ENCODE measurements at places on chromosomes 16 and 17. TPM values are rescaled to one million over a fixed set of nuclear protein-coding genes. Genes with fewer than 3 reads are reported as not detected.

CDH1 gene
- not detected for total RNA-seq

CDK12 gene
- 55.1 TPM for total RNA-seq

ATP2A3 gene
- 1.7 TPM for total RNA-seq

TEX14 gene
- 0.08 TPM for total RNA-seq

YPEL2 gene
- 52.1 TPM for total RNA-seq

- H3K4me1 ChIP-seq = peaks cover 29% of the 10 kb centered on the region
- no peak overlapping the region for H3K4me3 ChIP-seq
- no peak for DNase-seq
Observed at GRCh38 chr16:23423496-23424049, 29.4 kb downstream of the COG7 start.

GRCh38 chr16:24883714-24884151, 38.0 kb downstream of the SLC5A11 start:
- peaks cover 15% of the 10 kb centered on the region for H3K27me3 ChIP-seq
- no peak for DNase-seq
- no peaks in the 10 kb centered on the region for H3K36me3 ChIP-seq
- no peak overlapping the region for H3K27ac ChIP-seq

DNA sequence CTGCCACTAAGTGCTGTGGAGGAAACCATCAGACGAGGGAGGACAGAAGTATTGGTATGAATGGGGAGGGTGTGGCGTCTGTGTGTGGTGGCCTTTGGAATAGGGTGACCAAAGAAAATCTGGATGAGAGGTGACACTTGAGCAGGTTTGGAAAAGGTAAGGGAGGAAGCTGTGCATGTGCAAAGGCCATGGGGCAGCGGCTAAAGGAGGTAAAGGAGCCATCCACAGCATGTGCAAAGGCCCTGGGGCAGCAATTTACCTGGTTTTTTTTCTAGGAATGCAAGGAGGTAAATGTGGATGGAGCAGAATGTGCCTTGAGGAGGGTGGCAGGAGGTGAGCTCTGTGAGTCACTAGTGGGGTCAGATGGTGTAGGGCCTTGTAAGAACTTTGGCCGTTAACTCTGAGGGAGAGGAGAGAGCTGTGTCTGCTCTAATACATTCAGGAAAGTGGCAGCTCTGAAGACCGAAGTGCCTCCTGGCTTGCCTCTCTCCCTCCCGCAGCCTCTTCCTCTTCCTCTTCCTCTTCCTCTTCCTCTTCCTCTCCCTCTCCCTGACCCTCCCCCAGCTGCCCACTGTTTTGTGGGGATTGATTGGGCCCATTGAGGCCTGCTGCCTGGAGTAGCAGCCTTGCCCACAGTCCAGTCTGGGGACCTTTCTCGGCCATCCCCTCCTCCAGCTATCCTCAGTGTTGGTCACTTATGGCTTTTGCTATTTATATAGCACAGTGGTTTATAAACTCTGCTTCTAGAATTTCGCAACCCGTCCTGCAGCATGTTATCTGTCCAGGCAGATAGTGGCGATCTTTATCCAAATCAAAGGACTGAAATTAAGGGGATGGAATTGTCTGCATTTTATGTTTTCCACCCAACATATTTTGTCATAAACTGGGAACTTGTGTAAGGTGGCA, 38.7 kb downstream of the CMIP start:
- no peaks in the 10 kb centered on the region for H3K27me3 ChIP-seq
- H3K4me3 ChIP-seq = no peak overlapping the region
- peaks cover 2% of the 10 kb centered on the region for H3K36me3 ChIP-seq
- DNase-seq = no peak
- peaks cover 57% of the 10 kb centered on the region for H3K4me1 ChIP-seq

DNA sequence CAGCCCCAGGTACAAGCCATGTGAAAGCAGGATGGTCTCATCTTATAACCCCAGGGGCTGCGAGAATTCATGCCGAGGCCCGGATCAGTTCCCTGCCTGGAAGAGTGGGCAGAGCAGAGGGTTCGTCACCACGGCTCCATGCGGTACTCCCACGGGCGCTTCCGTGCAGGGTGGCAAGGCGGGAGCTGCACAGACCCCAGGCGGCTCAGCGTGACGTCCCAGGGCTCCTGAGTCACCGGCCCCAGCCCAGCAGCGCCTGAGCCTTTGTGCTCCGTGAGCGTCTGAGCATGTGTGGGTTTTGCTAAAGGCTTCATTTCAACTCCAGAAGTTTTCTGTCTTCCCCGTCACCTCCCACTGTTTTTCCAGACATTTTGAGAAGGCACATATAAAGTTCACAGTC, 71.2 kb upstream of the CHMP6 start:
- H3K36me3 ChIP-seq = peaks cover 14% of the 10 kb centered on the region
- peak overlapping the region; percentile 1 for H3K4me3 ChIP-seq
- peaks cover 42% of the 10 kb centered on the region for H3K4me1 ChIP-seq
- DNase-seq = peak; percentile 94
- H3K27me3 ChIP-seq = no peaks in the 10 kb centered on the region

Data from chondrocyte (in vitro differentiated cells).